ENCODE measurements at places on chromosomes 1 and 21.

DNA sequence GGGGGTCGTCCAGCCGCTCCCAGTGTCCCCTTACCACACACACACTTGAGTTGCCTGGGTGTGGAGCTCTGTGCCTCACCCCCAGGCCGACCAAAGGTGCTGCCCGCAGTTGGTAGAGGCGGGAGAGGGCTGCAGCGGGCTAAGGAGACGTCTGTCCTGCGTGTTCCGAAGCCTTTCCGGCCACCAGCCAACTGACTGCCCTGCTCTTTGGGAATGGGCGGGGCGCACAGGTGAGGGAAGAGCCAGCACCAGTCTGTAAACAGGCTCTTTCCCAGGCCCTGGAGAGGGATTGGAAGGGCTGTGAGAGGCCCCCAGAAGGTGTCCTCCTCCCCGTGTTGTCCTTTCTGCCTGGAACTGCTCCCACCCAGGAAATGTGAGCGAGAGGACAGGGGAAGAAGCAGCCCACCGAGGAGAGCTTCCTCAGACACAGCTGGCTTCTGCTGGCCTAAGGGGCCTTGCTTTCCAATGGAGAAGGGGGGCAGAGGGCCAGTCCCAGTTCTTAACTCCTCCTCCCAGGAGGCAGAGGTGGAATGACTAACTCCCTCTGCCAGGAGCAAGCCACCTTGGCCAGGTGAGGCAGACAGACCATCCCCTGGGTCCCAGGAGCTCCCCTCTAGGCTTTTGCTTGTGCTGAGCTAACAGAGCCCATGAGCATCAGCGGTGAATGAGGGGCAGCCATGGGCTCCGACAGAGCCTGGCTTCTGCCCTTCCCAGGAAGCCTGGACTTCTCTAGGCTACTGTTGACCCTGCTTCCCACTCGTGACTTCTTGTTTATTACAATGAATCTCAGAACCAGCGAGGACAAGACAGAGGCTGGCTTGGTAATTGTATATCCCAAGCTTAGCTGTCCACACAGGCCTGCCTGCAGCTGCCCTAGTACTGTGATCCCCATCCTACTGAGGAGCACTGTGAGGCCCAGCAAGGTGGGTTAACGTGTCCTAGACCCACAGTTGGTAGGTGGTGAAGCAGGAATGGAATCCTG is 158.1 kb upstream of the COA6 start:
- ATAC-seq: peak; percentile 64

GRCh38 chr1:156203331-156203730 is 9.4 kb downstream of the SLC25A44 start:
- no peak for ATAC-seq

DNA sequence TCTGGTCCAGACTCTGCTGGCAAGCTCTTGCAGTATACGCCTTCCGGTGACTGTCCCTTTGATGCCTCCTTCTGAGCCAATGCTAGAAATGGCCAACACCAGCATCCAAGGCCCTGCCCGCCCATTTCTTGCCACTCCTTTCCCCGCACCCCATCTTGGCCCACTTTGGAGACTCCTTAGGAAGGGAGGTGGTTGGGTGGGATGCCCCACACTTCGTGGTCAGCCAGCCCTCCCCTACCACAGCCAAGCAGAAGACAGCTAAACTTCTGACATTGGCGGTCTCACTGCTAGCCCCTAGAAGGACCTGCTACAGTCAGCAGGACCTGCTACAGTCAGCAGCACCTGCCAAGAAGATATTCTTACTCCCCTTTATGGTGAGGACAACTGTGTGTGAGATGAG is 73.5 kb upstream of the CLDN14 start:
- ATAC-seq: no peak

DNA sequence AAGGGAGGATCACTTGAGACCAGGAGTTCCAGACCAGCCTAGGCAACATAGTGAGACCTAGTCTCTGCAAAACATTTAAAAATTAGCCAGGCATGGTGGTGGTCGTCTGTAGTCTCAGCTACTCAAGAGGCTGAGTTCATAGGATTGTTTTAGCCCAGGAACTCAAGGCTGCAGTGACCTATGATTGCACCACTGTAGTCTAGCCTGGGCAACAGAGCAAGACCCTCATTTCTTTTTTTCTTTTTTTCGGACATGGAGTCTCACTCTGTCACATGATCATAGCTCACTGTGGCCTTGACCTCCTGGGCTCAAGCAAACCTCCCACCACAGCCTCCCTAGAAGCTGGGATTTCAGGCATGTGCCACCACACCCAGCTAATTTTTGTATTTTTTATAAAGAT is 31.9 kb upstream of the RCC2 start:
- no peak for ATAC-seq

GRCh38 chr1:201468844-201469644 is at the start of gene PHLDA3:
Gene PHLDA3 (minus strand): TSS chr1:201469188. CDS start chr1:201468786, 402 bp downstream.
- ATAC-seq: peak; percentile 82

- no peak for ATAC-seq
These were observed 150.5 kb downstream of the APP start for GRCh38 chr21:26020081-26020480.

DNA sequence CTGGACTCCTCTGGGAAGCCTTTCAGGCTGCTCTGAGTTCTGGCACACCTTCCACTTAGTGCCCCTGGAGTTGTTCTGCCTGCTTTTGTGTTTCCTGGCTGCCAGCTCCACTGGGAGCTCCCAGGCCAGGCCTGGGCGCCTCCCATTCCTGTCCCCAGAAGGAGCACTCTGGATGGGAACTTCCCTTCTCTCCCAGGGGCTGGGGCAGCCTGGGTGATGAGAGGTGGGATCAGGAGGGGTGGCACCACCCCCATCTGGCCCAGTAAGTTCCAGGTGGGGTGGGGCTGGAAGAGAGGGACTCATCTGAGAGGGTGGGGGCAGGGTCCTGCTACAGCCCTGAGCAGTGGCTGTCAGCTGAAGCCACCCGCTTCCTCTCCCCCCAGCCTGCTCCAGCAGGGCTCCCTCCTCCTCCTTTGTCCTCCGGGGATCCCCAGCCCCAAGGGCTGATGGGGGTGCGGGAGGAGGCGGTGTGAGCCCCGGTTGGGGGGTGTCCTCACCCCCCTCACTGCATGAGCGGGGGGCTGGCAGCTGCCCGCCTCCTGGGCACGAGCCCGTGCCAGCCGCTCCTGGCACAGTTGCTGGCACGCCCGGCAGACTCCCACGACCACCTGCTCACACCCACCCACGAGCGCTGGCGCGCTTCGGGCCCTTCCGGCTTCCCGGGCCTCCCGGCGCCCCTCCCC is 4.7 kb downstream of the FOXO6 start:
- no peak for ATAC-seq

GRCh38 chr1:176187001-176187400 is 20.1 kb downstream of the COP1 start:
- no peak for ATAC-seq

DNA sequence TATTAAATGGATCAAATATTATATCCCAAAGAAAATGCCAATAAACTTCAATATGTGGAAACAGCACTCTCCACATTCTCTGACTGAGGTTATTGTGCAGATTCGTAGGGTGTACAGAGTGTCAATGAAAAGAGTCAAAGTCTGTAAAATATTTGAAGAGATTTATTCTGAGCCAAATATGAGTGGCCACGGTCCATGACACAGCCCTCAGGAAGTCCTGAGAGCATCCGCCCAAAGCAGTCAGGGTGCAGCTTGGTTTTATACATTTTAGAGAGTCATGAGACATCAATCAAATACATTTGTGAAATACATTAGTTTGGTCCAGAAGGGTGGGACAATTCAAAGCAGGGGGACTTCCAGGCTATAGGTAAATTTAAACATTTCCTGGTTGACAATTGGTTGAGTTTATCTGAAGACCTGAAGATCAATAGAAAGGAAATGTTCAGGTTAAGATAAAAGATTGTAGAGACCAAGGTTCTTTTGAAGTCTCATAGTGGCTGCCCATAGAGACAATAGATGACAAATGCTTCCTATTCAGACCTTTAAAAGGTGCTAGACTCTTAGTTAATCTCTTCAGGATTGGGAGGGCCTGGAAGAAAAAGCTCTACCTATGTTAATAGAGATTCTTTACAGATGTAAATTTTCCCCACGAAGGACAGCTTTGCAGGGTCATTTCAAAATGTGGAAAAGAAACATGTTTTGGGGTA is 569.5 kb downstream of the MATN1 start:
- no peak for ATAC-seq

DNA sequence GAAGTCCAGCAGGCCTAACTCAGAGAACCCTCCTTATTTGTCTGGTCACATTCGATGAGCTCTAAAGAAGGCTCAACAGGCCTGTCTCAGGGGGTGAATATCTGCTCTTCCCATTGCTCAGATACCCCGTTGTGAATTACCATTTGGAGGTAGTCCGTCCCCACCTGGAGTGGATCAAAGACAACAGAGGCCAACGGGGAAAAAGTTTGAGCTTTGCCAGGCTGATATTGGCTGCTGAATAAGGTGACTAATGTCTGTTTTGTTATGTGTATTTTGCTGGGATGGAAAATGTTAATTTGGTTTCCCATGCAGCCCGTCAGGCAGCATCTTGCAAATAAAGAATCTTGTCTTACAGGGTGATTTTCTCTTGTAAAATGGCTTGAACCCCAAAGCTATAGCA is 69.2 kb upstream of the EPS8L3 start:
- no peak for ATAC-seq

Data from esophagus mucosa (tissue), 1 donor.